ENCODE measurements at places on chromosomes 3 and 15.

DNA sequence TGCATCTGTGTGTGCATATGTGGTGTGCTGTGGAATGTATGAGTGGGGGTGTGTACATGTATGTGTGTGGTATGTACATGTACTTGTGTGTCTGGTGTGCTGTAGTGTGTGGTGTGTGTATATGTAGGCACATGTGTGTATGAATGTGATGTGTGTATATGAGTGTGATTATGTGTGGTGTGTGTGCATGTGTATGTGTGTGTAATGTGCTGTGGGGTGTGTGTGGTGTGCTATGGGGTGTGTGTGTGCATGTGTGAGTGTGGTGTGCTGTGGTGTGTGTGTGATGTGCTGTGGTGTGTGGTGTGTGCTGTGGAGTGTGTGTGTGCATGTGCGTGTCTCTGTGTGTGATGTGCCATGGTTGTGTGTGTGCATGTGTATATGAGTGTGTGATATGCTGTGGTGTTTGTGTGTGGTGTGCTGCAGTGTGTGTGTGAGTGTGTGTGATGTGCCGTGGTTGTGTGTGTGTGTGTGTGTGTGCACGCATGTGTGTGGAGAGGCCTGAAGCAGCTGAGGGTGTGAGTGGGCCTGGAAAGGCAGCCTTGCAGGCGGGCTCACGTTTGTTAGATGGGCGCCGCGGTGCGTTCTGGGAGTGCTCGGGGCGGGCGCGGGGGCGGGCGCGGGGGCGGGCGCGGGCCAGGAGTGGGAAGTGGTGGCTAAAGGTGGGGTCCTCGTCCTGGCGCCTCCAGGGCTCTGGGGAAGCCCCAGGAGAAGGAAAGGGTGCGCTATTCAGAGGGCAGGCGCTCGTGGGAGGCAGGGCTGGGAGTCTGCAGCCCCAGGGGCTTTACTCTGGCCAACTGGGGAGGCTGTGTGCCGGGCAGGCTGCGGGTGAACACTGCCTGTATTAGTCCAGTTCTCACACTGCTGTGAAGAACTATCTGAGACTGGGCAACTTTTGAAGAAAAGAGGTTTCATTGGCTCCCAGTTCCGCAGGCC is 116.9 kb downstream of the GABRG3 start:
- no peak for DNase-seq

DNA sequence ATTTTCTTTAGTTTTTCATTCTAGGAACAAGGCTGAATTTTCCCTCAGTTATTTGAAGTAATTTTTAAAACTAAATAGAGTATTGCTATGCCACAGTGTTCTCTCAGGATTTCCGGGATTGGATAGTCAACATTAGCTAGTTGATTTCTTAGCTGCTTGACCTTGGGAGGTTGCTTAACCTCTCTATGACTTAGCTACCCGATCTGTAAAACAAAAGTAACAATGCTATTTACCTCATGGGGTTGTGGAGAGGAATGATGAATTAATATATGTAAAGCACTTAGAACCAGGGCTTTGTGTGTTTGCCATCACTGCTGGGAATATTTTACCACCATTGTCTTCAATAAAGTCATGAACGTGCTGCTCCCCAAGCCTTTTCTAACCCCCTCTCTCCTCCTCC is 57.5 kb downstream of the SNRK start:
- DNase-seq = no peak

DNA sequence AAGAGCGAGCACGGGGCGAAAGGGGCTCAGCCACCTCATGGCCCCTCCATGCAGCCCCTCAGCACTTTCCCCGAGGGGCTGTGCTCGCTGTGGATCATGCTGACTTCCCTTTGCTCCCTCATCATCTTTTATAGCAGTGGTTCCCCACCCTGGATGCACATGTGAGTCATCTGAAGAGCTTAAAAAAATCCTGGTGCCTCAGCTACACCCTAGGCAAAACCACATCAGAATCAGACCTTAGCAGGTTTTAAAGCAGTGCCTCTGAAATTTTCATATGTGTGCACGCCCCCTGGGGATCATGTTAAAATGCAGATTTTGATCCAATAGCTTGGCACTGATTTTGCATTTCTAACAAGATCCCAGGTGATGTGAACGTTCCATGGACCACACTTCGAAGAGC is 50.9 kb downstream of the FEM1B start:
- no peak for DNase-seq

DNA sequence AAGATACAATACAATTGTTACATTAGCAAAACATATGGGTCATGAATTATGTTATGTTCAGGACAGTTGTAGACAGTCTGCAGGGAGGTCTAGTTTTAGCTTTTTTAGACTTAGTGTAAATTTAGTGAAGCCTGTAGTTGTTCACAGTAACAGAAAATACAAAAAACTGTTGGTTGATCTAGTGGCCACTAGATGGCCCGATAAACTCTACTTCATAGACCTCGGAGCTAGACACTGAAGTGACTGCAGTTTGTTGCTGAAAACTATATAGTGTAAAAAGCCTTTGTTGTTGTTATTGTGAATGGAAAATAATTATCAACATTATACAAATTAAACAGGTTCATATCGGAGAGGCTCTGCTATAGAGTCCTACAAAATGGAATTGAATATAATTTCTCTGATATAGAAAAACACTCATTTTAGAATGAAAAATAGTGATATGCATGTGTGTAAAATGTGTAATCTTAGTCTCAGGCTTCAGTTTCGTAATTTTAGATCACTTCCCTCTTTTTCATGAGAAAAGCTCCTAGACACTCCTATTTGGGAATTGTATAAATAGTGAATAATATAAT is 18.3 kb downstream of the MAGEL2 start:
- DNase-seq = no peak

- no peak for DNase-seq
Measured at GRCh38 chr3:46578973-46579755, 13.1 kb upstream of the LRRC2 start.

- no peak for DNase-seq
Measured at GRCh38 chr3:132261506-132261905, 55.7 kb upstream of the ACP3 start.

Data from T-helper 1 cell (primary cell).